Calu3 (cell line): ENCODE measurements at places on chromosomes 6 and 20. TPM values are rescaled to one million over a fixed set of nuclear protein-coding genes. Genes with fewer than 3 reads are reported as not detected.

- DNase-seq, result no peak
- no peaks in the 10 kb centered on the region for H3K27me3 ChIP-seq
- H3K27ac ChIP-seq, result no peak overlapping the region
- H3K4me1 ChIP-seq, result peaks cover 11% of the 10 kb centered on the region
- no peak overlapping the region for H3K4me3 ChIP-seq
Observed at GRCh38 chr20:35084998-35085397, 7.6 kb downstream of the TRPC4AP start.

DNA sequence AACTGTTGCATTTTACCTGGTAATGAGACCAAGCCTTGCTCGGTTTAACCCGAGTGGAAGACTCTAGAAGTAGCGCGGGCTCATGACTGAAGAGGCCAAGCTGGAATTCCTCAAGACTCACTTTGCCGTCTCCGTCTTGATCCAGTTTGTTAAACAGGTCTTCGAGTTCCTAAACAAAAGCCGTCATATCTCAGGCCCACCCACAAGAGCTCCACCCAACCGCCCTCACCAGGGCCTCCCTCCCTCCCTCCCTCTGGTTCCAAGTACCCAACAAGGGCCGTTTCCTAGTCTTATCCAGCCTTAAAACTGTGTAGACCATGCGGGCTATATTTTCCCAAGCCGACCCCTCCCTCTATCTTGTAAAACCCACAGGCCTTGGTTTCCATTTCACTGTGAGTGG, 81.4 kb downstream of the NINL start:
- H3K27me3 ChIP-seq, result no peaks in the 10 kb centered on the region
- peaks cover 6% of the 10 kb centered on the region for H3K4me1 ChIP-seq
- no peak overlapping the region for H3K27ac ChIP-seq
- H3K4me3 ChIP-seq, result no peak overlapping the region
- DNase-seq, result no peak
- H3K36me3 ChIP-seq, result no peaks in the 10 kb centered on the region

BTNL2 gene
- total RNA-seq, result not detected in 2 replicates

- H3K27ac ChIP-seq, result no peak overlapping the region
- H3K36me3 ChIP-seq, result no peaks in the 10 kb centered on the region
- no peak overlapping the region for H3K4me3 ChIP-seq
- no peaks in the 10 kb centered on the region for H3K27me3 ChIP-seq
- H3K4me1 ChIP-seq, result peaks cover 11% of the 10 kb centered on the region
Observed at GRCh38 chr20:49750611-49751396, 37.1 kb upstream of the B4GALT5 start.

GRCh38 chr6:49551078-49551865, 804 bp downstream of the C6orf141 start:
- peak; percentile 33 for DNase-seq
- H3K27me3 ChIP-seq, result no peaks in the 10 kb centered on the region
- peaks cover 55% of the 10 kb centered on the region for H3K36me3 ChIP-seq
- peak overlapping the region; percentile 75 for H3K27ac ChIP-seq
- H3K4me1 ChIP-seq, result peaks cover 21% of the 10 kb centered on the region

GRCh38 chr6:158861686-158862381, 42.7 kb upstream of the EZR start:
- H3K4me3 ChIP-seq, result no peak overlapping the region
- no peaks in the 10 kb centered on the region for H3K27me3 ChIP-seq
- no peak for DNase-seq
- peak overlapping the region; percentile 25 for H3K27ac ChIP-seq
- H3K4me1 ChIP-seq, result peaks cover 32% of the 10 kb centered on the region
- H3K36me3 ChIP-seq, result peaks cover 10% of the 10 kb centered on the region

DNA sequence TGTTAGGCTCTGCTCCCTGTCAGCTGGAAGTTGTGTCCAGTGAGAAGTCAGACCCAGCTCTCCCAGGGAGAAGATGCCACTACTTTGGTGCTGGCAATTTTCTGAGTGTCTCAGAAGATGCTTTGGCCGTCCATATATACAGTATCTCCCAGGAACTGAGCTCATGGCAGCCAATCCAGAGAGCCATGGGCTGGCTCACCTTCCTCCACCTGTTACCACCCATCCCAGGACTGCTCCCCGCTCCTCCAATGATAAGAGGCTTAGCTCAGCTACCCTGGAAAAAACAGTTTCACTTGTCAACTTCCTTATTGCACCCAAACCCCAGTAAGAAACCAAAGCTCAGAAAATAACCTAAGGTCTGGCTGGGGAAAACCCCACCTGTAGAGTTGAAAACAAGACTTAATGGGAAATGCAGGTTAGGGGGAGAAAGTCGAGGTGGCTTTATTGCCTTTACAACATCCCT, at the start of gene BNIP5:
BNIP5 (minus strand) TSS at position 110 of the 463 bp plus-strand sequence. CDS start 6,198 bp downstream, outside the sequence.
- no peak within 1 kb of the TSS for H3K4me3 ChIP-seq
- peaks cover 25% of the 10 kb centered on the region for H3K27me3 ChIP-seq
- peaks cover 37% of the 10 kb centered on the region for H3K4me1 ChIP-seq
- H3K27ac ChIP-seq, result no peak within 1 kb of the TSS

DNA sequence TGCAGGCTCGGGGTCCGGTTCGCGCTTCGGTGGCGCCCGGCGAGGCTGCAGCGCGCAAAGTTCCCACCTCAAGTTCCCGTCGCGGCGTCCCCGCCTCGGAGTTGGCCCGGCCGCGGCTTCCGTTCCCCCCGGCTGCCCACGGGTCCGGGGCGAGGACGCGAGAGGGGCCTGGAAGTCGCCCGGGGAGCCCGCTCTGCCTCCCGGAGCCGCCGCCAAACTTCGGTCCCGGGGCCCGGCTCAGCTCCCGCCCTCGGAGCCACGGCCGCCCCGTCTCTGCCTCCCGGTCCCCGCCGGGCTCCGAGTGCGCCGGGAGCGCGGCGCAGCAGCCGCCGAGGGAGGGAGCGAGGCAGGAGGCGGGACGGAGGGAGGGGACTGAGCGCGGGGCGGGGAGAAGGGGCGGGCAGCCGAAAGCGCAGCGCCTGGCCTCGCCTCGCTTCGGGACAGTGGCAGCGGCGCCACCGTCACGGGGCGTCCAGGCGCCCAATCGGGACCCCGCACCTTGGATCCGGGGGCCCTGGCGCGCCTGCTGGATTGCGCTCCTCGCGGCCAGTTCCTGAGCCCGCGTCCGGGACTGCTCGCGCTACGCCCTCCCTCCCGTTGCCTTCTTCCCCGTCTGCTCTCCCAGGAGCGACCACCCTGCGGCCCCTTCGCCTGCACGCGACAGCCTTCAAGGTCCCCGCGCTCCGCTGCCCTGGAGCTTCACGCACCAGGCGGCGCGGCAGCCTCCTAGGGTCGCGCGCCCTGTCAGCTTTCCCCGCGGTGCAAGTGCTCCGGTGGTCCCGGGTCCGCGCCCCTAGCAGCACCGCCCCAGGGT, at the start of gene KCNG1:
KCNG1 (minus strand) TSS at position 305 of the 814 bp plus-strand sequence. CDS start 12,769 bp downstream, outside the sequence.
- peaks cover 13% of the 10 kb centered on the region for H3K36me3 ChIP-seq
- peaks cover 18% of the 10 kb centered on the region for H3K4me1 ChIP-seq
- no peak within 1 kb of the TSS for H3K27ac ChIP-seq
- H3K4me3 ChIP-seq, result peak within 1 kb of the TSS; percentile 72
- DNase-seq, result peak; percentile 91

POLR1C gene
- 79.6 and 92.1 TPM in 2 replicates for total RNA-seq

- peaks cover 9% of the 10 kb centered on the region for H3K36me3 ChIP-seq
- H3K4me1 ChIP-seq, result peaks cover 29% of the 10 kb centered on the region
- no peak overlapping the region for H3K4me3 ChIP-seq
- H3K27me3 ChIP-seq, result no peaks in the 10 kb centered on the region
Observed at GRCh38 chr6:11432713-11433450, 104.7 kb upstream of the TMEM170B start.

DNA sequence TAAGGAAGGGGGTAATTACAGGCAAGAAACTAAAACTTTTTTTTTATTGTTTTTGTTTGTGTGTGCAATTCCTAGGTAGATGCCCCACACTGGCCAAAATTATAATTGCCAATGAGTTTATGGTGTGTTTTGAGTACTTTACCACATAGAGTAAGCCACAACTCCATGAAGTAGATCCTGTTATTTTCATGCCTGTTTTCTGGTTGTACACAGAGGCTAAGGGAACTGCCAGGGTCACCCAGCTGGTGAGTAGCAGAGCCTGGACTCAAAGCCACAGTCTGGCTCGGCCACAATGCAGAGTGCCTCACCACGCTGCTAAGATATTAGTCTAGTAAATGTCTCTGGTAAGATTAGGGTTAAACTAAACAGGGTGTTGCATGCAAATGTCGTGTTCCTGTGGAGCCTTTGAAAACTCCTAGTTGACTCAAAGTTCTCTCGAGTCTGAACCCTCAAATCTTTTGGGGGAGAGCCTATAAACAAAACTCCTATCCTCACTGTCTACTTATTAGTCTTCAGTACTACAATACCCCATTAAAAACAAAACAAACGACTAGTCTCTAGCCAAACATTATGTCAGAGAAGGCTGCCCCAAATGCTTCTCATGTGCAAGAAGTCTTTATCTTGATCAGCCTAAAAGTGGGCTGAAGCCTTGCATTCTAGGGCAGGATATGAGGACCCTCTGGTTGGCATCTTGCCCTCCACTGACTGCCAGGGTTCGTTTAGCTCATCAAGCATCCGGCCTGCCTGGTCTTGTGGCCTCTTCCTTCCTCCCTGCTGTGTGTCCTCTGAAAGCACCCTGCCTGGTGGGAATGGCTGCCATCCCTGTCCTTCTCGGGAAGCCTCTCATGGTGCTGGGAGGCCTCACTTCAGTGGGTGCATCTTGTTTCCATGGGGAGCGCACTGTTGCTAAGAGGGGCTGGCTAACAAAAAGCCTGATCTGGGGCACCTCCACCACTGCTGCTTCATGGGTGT, 4.2 kb downstream of the DUSP22 start:
- no peak overlapping the region for H3K27ac ChIP-seq
- no peaks in the 10 kb centered on the region for H3K4me1 ChIP-seq
- no peaks in the 10 kb centered on the region for H3K27me3 ChIP-seq
- no peak for DNase-seq
- H3K4me3 ChIP-seq, result no peak overlapping the region

DNA sequence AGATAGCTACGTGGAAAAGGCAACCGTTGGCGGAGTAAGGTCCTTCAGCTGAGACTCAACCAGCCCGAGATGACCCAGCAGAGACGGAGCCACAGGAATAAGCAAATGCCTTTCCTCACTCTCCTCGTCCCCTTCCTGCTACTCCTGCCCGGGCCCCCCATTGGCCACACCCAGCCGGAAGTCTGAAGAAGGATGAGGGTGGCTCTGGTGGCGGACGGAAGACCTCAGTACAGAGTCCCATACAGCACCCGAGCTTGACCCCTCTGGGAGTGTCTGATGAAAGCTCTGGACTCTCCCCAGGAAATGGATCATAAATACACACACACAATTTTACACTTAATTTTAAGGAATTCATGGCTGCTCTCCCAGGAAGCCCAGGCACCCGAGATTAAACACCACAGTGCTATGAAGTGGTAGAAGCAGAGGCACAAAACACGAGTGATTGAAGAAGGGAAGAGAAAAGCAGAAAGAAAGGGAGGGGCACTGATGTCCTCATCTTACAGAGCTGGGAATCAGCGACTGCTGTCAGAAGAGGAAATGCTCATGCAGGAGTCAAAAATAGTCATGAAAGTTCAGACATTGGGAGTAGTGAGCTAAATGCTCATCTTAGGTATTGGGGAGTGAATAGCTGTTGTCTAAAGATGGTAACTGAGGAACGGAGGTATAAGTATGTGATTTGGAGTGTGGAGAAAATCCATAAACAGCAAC, 125.6 kb downstream of the BANF2 start:
- H3K27ac ChIP-seq, result no peak overlapping the region
- H3K4me1 ChIP-seq, result peaks cover 20% of the 10 kb centered on the region
- no peaks in the 10 kb centered on the region for H3K36me3 ChIP-seq
- no peak for DNase-seq
- H3K27me3 ChIP-seq, result no peaks in the 10 kb centered on the region

DNA sequence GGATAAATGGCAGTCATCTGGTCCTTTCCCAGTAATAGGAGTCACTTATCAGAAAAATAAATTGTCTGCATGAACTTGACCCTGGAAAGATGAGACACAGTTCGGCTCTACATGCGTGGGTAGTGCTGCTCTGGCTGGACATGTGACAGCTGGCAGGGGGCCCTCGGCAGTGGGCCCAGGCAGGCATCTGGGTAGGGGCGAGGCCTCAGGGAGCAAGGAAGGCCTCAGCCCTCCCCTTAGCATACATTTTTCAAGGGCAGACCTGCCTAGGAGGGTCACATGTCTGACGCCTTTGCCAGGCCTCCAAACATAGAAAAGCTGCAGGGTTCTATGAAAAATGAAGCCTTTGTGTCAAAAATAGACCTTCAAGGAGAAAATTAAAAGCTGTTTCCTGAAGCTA, 12.8 kb upstream of the ILRUN start:
- no peak for DNase-seq
- no peak overlapping the region for H3K4me3 ChIP-seq
- H3K27me3 ChIP-seq, result no peaks in the 10 kb centered on the region
- H3K36me3 ChIP-seq, result no peaks in the 10 kb centered on the region

- no peak overlapping the region for H3K27ac ChIP-seq
- H3K4me1 ChIP-seq, result peaks cover 37% of the 10 kb centered on the region
- no peak overlapping the region for H3K4me3 ChIP-seq
- no peak for DNase-seq
Observed at GRCh38 chr20:35600993-35601973, 14.3 kb upstream of the SPAG4 start.

DNA sequence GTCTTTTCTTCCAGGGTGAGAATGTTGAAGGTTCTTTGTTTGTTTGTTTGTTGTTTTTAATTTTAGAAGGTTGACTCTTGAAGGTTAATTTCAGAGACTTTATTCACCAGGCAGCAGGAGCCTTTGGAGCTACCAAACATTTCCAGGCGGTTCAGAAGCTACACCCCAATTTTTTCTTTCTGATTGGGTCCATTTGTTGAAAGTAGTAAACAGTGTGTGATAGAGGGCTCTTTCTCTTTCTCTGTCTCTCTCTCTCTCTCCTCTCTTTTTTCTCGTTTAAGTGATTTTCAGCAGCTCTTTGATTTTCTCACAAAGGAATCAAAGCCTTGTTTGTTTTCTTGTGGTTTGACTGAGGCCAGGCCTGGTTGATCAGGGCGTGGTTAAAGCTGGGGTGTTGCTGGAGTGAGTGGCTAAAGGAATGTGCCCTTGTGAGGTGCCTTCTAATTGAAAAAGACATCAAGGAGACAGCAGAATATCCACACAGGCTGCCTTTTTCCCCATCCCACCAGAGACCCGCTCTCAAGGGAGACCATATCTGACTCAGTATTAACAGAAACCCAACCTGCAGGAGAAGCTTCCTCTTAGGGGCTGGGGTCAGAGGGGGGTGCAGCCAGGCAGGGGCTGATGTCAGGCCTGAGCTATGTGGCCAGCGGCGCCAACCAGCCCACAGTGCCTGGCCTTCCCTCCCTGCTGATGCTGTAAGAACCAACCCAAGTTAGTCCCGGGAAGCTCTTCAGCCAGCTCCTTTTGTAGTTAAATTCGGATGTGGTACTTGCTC, 40.4 kb upstream of the NAA20 start:
- H3K27ac ChIP-seq, result peak overlapping the region; percentile 69
- H3K4me1 ChIP-seq, result no peaks in the 10 kb centered on the region
- peak; percentile 43 for DNase-seq
- peak overlapping the region; percentile 62 for H3K4me3 ChIP-seq
- H3K36me3 ChIP-seq, result peaks cover 30% of the 10 kb centered on the region

GRCh38 chr6:13708736-13709135, 2.9 kb downstream of the RANBP9 start:
- H3K4me3 ChIP-seq, result peak overlapping the region; percentile 87
- H3K27me3 ChIP-seq, result no peaks in the 10 kb centered on the region
- peak overlapping the region; percentile 95 for H3K27ac ChIP-seq
- peaks cover 42% of the 10 kb centered on the region for H3K36me3 ChIP-seq
- no peak for DNase-seq
- H3K4me1 ChIP-seq, result peaks cover 13% of the 10 kb centered on the region

- no peaks in the 10 kb centered on the region for H3K27me3 ChIP-seq
- peak overlapping the region; percentile 55 for H3K27ac ChIP-seq
- no peak overlapping the region for H3K4me3 ChIP-seq
- H3K36me3 ChIP-seq, result peaks cover 5% of the 10 kb centered on the region
- peaks cover 12% of the 10 kb centered on the region for H3K4me1 ChIP-seq
- no peak for DNase-seq
Observed at GRCh38 chr6:2035046-2035445, 210.4 kb downstream of the GMDS start.
